ENCODE measurements at places on chromosomes 5 and 9.

GRCh38 chr9:91179237-91180138 is 182.2 kb downstream of the AUH start:
- DNase-seq: no peak

DNA sequence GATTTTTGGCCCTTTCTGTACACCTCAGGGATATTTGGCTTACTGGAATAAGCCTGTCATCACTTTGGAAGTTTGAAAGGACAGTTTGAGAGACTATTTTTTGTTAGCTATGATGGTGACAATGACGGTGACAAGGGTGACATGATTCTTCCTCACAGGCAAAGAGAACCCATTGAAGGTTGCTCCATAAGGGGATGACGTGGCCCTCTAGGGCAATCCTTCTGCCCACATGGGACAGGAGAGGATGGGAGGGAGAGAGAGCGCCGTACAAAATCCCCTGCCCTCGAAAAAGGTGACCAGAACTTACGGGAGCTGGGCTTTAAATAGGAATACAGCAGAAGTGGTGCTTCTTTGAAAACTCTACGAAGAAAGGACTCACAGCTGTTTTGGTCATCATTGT is 22.6 kb downstream of the HRH2 start:
- no peak for DNase-seq

DNA sequence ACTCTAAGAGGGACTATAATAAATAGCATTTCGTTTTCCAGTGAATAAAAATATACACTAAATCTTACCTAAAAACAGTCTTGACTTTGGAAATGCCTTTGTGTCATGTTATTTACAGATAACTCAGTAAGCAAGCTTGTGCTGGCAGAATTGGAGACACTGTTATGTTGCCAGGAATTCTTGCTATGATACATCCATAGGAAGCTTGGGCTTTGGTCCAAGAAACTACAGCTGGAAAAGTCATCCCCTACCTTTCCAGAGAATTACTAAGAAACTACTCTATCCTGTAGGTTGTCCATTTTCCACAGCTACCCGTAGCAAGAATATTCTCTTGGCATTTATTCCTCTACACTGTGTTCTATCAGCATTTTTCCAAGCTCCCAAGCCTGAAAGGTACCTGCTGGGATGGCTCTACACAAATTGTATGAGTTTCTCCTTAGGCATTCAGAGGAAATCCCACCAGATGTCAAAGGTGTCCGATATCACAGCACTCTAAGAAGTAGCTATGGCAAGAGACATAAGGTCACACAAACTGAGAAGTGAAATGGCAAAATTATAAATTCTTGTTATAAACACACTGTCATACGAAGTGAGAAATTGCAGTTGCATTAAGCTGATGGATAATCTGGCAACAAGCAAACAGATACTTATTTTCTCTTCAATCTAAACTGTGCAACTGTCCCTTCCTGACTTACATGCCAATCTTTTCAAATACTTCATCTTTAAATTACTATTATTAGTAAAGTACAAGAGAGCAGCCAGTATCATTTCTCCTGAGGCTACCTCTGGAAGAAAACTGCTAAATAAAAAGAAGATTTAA is 68.5 kb downstream of the MCTP1 start:
- no peak for DNase-seq

DNA sequence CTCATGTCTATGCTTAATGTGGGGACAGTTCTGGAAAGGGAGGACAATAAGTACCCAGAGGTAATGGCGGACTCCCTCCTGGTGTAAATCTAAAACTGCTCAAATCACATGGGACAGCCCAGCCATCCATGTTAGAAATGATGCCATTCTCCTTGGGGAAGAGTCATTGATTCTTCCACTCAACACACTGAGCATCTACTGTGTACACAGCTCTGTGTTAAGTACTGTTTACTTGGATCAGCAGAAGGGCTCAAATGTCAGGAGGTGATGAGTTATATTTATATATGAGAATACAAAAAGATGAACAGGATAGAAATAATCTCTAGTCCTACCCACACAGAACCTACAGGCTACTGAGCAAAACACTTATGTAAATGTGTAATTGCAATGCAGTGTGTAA is 31.8 kb upstream of the NANS start:
- no peak for DNase-seq

- DNase-seq: no peak
Measured at GRCh38 chr9:133788819-133789717, 50.9 kb upstream of the SARDH start.

DNA sequence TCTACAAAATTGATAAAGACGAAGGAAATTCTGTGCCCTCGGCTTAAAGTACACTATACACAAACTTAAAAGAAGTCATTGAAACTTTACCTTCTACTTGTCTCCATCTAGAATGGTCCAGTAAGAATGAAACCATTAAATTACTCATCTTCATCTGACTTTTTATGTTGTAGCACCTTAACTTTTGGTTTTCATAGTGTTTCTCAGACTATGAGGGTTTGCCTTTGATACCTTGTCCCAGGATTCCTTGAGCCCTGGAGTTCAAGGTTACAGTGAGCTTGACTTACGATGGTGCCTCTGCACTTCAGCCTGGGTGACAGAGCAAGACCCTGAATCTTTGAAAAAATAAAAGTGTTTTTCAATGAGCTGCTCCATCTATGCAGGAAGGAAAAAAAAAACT is 132.2 kb downstream of the CDC42SE2 start:
- DNase-seq: no peak

GRCh38 chr5:75262271-75262670 is 25.6 kb upstream of the ANKRD31 start:
- no peak for DNase-seq

DNA sequence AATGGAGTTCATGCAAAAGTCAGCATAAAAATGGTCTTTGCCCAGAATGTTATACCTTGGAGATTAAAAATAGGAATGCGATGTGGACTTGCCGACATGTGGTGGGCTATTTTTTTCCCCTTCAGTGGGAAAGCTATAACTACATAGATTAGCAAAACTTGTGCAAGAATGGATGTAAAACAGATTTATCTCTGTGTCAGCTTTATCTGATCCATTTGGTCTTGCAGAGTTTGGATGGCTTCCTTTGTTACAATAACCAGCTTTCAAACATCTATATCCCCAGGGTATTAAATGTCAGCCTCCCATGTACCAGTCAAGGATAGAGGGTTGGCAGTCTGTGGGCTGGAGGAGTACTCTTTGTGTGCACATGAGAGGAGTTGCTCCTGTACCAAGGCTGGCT is 284.9 kb downstream of the TMEM38B start:
- DNase-seq: no peak

GRCh38 chr5:105506692-105507277 is 1944.2 kb upstream of the NUDT12 start:
- no peak for DNase-seq

- DNase-seq: no peak
Measured at GRCh38 chr9:76374783-76375559, 19.3 kb downstream of the RFK start.

GRCh38 chr9:137114613-137115393 is at the start of gene DPP7:
Gene DPP7 (minus strand): TSS chr9:137114733. CDS start chr9:137114713, 20 bp downstream.
- DNase-seq: peak; percentile 75

DNA sequence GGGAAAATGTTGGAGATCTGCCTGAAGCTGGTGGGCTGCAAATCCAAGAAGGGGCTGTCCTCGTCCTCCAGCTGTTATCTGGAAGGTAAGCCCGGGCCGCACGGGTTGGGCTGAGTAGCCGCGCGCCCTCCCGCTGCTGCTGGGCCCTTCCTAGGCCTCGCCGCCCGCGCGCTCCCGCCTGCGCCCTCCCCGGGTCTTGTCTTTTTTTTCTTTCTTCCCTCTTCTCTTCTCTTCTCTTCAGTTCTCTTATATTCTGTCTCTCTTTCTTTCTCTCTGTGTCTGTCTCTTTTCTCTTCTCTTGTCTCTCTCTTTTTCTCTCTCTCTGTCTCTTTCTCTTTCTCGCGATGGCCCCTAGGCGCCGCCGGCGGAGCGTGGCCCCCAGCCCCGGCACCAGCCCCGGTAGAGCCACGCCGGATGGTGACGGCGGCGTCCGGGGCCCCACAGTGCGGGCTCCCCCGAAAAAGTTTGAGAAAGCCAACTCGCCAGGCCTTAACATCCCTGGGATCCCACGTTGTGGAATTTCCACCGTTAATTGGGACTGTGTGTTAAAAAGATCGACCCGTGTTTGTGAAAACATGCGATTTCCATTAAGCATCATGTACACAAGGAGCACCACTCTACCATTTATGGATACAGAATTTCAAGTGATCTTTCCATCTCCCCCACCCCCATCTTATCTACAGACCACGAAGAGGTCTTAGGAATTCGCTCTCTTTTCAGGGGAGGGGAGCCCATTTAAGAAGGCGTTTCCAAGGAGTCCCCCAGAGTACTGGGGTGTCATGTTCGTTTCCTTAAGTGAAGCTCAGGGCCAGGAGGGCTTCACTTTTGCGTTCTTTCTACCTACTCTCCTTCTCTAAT is 616 bp downstream of the ABL1 start:
- DNase-seq: no peak

DNA sequence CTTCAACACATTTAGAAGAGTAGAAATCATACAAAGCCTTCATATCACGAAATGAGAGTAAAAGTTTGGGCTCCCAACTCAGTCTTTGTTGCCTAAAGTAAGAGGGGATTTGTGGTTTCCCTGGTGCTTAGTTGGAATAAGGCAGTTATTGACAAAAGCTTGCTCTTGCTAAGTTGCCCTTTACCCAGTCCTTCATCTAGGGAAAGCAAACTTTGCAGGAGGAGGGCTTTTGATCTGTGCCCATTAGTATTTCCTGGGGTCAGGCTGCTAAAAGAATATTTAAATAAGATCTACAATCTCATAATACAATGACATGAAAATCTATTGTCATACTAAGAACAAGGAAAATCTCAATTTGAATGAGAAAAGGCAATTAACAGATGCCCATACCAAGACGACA is 84.1 kb upstream of the ACO1 start:
- DNase-seq: no peak

DNA sequence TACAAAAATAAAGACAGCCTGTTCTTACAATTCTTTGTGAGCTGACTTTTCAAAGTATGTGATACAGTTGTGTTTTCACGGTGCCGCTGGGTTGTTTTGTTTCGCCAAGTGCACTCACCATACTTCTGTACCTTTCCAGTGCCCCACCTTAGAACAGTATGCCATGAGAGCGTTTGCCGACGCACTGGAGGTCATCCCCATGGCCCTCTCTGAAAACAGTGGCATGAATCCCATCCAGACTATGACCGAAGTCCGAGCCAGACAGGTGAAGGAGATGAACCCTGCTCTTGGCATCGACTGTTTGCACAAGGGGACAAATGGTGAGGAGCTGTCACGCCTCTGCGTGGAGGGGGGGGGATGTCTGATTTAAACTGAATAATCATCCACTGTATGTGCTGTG is 12.9 kb downstream of the CCT5 start:
- no peak for DNase-seq

DNA sequence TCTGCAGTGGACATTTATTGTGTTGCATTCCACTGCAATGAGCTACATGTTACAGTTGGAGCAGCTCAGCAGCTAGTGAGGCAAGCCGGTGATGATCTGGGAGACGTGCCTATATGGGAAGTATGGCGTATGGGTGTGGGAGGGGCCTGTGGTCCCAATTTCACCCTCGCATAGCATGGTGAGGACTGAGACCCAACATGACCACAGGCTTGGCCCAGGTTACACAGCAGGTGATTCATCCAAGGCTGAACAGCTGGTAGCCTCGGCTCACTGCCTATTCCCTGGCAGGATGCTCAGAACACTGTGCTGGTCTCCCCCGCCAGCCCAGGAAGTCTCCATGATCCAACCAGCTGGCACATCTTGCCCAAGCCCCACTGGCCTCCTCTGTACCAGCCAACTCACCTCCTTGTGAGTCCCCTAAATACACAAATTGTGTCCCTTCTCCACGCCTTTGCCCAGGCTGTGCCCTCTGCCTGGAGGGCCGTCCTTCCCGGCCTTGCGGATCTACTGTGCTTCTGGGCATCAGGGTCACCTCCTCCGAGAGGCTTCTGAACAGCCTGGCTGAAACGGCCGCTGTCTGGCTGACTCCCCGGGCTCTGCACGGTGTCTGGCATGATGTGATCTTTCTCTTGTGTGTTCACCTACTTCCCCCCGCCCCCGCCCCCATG is 81.4 kb downstream of the NSUN2 start:
- no peak for DNase-seq

GRCh38 chr5:7415123-7415522 is 19.2 kb downstream of the ADCY2 start:
- no peak for DNase-seq

DNA sequence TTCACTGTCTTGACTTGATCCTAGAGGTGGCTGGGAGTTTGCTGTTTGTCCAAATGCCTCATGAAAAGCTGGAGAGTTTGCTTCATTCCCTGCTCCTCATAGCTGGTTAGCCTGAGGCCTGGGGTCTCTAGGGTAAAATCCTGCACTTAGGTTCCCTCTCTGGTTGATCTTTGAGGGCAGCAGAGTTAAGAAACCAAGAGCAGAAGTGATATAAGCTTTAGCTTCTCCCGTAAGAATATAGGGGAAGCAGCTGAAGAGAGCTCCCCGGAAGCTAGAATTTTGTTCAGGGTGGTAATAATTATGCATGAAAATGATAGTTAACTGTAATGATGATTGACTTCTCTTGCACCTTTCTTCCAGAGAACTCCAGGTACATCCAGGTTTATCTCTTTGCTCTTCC is 1.4 kb downstream of the FAM53C start:
- DNase-seq: no peak

DNA sequence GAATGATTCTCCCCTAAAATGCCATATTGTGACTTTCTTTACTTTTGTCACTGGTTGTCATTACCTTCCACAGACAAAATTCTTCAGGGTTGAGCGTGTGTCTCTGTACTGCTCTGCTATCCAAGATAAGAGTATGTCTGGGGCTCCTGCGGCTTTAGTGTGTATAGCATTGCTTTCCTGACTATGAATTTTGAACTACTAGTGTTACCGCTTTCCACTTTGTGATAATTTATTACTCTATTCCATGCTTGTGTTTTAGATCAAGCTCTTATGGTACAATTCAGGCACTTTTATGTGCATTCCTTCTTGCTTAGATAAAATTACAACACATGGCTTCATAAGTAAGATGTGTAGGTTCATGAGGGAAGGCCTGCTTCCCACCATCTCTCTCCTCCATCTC is 51.5 kb upstream of the MEF2C start:
- DNase-seq: no peak

GRCh38 chr9:127177665-127178265 is 55.3 kb upstream of the ANGPTL2 start:
- DNase-seq: no peak
